ENCODE measurements at places on chromosomes 16 and 17.

- DNase-seq, result no peak
Observed at GRCh38 chr16:87784812-87785211, 19.0 kb upstream of the KLHDC4 start.

DNA sequence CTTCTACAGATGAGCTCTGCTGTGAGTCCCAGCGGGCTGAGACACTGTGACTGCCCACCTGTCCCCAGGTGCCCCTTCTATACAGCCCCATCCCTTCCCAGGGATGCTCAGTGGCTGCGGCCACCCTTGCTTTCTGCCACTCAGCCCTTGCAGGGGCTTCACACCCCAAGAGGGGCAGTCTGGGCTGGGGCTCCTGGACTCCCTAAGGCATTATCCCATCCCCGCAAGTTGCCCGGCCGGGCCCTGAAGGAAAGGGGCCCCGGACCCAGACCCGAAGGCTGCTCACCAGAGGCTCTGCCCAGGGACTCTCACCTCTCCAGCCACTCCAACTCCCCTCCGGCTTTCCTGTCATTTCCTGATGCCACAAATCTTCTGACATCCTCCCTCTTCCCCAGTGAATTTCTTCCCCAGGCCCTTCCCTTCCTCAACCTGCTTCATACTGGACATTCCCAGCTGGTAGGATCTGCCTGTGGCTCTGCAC lies 88.5 kb upstream of the TOB1 start:
- DNase-seq, result no peak

GRCh38 chr16:79639576-79640311 lies 39.2 kb upstream of the MAF start:
- no peak for DNase-seq

DNA sequence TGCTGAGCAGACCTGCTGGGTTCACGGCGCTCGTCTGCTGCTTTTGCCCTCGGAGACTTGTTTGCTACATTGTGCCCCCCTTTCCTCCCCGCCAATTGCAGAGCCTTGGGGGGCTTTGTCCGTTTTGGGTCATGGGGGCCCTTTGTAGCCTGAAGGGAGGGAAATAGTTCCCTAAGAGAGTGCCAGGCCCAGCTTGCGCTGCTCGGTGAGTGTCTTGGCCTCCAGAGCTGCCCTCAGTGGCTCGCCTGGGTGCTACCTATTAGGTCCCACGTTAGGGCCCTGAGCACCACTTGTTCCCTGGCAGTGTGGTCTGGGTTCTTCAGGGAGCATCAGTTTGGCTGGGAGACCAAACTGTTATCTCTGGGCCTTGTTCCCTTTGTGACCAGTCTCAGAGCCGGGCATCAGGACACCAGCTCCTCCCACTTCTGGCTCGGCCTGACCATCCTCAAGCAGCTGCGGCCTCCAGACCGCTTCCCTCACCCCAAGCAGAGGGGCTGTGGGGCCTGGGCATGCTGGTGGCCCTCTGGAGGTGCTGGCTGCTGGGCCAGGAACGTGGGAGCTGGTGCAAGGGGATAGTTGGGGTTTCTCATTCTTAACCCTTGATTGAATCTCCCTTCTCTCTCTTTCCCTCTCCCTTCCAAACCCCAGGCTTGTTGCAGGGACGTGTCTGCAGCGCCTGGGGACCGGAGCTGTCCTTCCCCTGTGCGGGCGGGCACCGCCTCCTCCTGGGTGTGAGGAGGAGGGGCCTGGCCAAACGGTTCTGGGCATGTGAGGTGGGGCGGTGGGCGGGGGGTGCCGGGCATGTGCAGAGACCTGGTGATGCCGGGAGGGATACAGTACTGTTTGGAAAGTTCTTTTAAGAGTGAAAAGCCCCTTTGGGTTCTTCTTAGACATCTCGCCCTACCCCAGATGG lies 16.0 kb upstream of the ITGB4 start:
- no peak for DNase-seq

DNA sequence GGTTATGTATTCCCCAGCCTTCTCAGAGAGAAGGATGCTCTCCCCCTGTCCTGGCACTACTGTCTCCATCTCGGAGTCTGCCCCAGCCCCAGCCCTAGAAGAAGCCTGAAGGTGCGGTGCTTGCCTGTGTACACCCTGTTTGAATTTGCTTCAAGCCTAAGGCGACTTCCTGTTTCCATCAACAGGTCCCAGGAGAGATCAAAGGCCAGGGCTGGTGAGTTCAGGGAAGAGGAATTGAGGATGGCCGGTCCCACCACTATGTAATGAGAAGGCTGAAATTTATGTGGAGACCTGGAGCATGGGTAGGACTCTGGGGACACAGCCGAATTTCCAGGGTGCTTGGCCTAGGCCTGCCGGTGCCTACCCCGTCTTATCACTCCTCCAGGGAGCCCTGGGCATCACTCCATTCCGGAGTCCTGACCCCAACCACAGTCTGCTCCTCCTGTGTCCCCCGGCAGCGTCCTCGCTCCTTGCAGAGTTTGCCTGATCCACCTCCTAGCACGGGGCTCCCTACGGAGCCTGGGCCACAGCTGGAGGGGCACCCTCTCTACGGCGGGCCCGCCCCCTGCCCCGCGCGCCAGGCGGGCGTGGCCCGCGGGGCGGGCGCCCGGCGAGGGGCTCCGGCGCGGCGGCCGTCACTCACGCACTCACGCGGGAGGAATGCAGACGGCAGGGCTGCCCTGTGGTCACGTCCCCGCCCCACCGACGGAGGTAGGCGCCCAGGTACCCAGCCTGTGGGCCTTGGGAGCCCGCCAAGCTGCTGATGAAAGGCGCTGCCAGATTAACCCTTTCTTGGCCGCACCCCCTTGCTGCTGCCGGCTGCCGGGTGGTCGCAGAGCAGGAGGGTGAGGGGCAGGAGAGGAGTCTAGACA lies 53.8 kb upstream of the TAC4 start:
- DNase-seq, result no peak

DNA sequence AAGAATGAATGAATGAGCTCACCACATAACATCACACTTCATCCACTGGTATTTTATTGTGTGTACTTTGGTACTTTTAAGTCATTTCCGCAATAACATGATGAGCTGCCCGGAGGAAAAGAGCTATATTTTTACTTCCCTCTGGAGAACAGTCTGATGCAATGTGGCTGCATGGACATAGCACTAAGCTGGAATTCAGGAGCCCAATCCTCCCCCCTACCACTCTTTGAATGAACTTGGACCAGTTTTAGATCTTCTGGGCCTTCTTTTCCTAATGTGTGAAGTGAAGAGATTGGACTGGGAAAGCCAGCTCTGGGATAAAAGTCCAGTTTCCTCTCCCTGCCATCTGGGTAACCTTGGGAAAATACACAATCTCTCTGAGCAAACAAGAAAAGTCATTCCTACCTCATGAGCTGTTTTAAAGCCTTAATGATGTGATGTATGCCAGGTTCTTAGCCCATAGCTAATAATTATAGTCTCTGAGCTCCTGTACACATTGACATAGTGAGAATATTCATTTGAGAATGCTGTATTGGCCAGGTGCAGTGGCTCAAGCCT lies 79.3 kb downstream of the ABCC12 start:
- no peak for DNase-seq

DNA sequence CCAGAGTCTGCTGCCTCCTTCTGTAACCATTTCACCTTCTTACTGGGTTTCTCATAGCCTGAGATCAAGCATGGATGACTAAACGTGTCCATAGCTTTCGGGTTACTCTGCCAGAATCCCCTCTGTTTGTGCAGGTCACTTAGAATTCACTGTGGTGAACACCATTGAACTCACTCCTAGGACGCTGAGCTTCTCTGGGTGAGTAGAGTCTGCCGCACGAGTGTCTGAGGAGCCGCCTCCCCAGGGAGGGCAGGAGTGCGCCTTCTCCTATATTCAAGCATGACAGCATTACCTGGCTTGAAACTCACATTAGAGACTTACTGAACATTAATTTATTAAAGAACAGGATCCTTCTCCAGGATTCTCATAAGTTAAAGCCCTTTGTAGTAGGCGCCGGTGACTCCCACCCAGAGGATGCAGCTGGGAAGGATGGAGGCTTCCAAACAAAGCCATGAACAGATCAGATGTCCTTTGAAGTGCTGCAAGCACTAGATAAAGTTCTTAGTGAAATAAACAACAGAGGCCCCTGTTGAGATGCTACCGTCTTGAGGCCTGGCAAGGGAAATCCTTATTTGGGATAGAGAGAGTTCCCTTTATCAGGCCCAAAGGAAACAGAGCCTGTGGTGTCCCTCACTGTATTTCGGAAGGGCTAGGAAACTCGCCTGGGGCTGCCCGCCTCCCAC lies 144.6 kb upstream of the PLCG2 start:
- DNase-seq, result no peak

- no peak for DNase-seq
Observed at GRCh38 chr16:84314814-84315213, 20.1 kb downstream of the WFDC1 start.

DNA sequence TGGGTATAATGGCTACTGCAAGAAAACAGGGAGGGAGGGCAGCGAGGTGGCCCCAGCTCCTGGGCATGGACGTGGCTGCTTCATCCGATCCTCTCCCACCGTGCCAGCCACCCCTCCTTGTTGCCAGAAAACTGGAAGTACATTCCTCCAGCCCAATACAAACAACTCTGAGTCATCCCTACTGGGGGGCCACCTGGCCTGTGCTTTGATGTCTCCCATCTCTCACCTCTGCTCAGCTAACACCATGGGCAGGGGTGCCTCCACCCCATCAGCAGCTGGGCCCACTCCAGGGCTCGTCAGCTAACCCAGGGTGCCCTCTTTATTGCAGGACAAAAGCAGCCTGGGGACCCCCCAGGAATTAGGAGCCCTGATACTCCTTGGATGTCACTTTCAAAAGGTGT lies 2.0 kb downstream of the RHBDF2 start:
- DNase-seq, result no peak

GRCh38 chr16:81940781-81941560 lies 70.3 kb downstream of the SDR42E1 start:
- no peak for DNase-seq

DNA sequence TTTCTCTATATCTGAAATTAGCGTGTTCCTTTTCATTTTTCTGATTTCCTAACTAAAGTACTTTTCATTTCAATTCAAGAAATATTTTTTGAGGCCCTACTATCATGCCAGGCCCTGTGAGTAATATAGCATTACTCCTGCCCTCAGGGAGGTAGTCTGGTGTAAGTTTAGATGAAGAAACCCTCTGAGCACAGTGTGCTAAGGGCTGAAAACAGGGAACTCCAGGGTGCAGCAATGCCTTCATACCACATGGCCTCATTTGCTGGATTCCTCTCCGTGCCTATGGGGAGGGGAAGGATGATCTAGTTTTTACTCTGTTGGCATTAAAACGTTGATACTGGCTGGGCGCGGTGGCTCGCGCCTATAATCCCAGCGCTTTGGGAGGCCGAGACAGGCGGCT lies 4.7 kb downstream of the COQ9 start:
- no peak for DNase-seq

DNA sequence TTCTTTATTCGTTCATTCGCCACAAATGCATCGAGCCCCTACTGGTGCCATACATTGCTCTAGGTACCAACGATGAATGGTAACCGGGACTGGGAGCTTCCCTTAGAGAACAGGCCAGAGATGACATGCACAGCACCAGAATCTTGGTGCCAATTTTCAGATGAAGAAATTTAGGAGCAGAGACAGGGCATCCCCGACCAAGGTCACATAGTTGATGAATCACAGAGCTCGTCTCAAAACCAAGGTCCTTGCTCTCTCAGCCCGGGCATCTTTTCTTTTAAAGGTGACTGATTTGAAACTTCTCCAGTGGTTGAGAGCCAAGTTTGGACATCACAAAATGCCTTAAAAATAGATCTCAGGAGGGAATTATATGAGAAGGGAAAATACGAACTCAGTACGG lies 73.2 kb upstream of the C16orf82 start:
- DNase-seq, result no peak

- DNase-seq, result no peak
Observed at GRCh38 chr16:67206129-67206837, 7.4 kb downstream of the ELMO3 start.

DNA sequence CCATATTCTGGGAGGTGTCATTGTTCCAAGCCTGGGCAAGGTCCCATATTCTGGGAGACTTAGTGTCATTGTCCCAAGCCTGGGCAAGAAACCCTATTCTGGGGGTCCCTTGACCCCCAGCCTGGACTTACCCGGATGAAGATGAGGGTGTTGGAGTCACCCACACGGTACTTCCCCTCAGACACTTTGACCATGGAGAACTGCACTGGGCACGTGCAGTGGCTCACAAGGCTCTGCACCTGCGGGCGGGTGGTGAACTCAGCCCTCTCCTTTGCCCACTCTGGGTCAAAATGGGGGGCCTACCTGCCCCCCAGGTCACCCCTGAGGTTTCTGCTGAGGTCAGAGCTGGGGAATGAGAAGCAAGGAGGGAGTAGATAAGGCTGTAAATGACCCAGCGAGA lies 4.1 kb downstream of the GAS2L2 start:
- no peak for DNase-seq

DNA sequence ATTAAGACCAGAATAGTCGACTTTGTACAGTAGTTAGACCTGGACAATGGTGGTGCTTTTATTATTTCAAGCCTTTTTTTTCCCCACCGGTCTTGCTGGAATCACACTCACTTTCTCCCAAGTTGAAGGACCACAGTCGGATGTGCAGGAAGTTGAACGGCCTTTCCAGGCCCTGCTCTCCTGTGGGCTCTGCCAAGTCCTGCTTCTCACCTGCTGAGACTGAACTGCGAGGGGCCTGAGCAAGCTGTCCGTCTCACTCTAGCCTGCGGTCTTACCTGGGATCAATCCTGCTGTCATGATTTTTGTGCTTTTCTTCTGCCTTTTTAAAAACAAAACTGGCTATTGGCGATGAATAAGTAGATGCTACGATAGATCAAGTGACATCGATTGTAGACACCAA lies 1.3 kb downstream of the TLCD3A start:
- no peak for DNase-seq

- DNase-seq, result no peak
Observed at GRCh38 chr17:77097631-77098180, 43.1 kb upstream of the SEC14L1 start.

GRCh38 chr17:31598399-31598782 lies 206.9 kb downstream of the RAB11FIP4 start:
- DNase-seq, result no peak

DNA sequence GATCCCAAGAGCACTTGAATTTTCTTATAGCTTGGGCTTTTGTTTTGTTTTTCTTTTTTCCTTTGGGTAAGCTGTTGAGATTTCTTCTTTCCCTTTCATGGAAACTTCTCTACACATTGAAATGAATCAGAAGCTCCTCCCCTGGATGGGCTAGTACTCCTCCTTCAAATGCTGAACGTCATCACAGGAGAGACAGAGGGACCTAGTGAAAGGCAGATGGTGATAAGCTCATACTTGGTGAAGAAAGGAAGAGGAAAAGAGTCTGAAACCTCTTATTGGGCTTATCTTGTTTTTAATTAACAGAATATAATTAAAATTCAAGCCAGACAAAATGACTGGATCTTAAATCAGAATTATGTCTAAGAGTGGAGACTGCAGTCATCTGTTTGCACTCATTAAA lies 147.3 kb downstream of the SNX11 start:
- DNase-seq, result no peak

- no peak for DNase-seq
Observed at GRCh38 chr16:12871784-12872183, 29.6 kb upstream of the SHISA9 start.

GRCh38 chr17:68776451-68776850 lies 175.3 kb upstream of the FAM20A start:
- DNase-seq, result no peak

DNA sequence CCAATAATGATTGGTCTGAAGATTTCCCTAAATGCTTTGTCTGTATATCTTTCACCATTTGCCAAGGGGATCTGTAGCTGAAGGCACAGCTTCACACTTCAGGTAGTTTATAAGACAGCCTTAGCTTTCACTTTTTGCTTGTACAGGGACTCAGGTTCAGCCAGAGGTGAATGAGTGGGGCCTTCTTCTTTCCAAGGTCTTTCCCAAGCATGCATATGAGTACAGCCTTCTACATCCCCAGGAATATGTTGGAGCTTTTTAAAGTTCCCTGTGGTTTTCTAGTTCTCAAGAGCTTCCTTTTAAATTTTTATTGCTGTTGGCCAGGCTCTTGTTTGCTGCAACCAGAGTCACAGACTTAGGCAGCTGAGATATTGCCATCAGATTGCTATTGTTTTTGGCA lies 17.9 kb upstream of the SPDYE4 start:
- DNase-seq, result no peak
